Mesothelial cell of epicardium (in vitro differentiated cells): ENCODE measurements at places on chromosomes 3 and 15.

- no peak for DNase-seq
Observed at GRCh38 chr15:52787549-52788098, 2.5 kb downstream of the ONECUT1 start.

DNA sequence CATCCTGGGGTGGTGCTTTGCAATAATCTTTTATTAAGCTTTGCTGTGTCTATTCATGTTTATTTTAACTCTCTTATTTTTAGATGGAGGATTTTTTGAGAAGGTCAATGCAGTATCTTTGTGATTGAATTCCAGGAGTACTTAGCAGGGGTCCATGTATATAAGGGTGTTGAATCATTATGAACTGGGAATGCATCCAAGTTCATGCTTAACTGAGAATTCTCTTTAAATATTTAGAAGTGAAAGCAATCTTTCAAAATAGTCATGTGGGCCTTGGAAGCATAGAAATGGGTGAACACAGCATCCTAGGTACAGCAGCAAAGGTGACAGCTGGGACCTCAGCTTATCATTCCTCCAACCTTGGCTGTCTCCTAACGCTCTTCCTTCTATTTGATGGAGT, 27.3 kb downstream of the SPTSSB start:
- DNase-seq: no peak

DNA sequence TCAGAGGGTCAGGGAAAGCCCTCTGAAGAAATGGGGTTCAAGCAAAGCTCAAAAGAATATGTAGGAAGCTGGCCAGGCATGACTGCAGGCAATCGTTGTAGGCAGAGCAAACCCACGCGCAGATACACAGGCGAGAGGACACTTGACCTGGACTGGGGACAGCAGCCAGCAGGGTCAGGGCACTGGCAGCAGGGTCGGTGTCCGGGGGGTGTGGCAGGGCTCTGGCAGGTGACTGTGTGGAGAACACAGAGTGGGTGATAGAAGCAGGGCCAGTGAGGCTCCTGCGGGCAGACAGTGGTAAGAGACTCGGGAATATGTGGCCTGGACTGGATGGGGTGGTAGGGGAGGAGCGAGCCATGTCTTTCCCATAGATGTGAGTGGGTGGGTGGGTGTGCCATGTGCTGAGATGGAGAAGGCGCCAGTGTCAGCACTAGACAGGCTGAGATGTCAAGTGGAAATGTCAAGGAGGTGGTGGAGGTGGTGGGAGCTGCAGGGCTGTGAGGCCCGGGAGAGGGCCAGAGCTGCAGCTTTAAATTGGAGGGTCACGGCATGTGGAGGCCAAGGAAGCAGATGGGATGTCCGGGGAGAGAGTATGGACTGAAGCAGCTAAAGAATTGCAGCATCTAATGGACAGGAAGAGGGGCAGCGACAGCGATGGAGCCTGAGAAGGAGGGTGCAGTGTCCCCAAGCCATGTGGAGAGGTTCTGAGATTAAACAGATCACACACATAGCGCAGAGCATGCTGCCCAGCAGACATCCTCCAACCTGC, 13.4 kb downstream of the TMEM43 start:
- DNase-seq: no peak

GRCh38 chr3:15592968-15593367, 8.4 kb downstream of the HACL1 start:
- DNase-seq: no peak

- DNase-seq: no peak
Observed at GRCh38 chr3:57805674-57806073, 49.6 kb downstream of the SLMAP start.

- DNase-seq: no peak
Observed at GRCh38 chr15:88606070-88606794, 14.9 kb upstream of the AEN start.

GRCh38 chr15:89146366-89146765, 58.1 kb downstream of the ABHD2 start:
- no peak for DNase-seq

GRCh38 chr3:157786211-157786610, 283.0 kb upstream of the VEPH1 start:
- no peak for DNase-seq

- no peak for DNase-seq
Observed at GRCh38 chr3:176046703-176047102, 1150.6 kb downstream of the TBL1XR1 start.

GRCh38 chr15:77858792-77859490, 218.6 kb downstream of the TBC1D2B start:
- DNase-seq: no peak

- no peak for DNase-seq
Observed at GRCh38 chr3:14360123-14360881, 42.1 kb upstream of the SLC6A6 start.

DNA sequence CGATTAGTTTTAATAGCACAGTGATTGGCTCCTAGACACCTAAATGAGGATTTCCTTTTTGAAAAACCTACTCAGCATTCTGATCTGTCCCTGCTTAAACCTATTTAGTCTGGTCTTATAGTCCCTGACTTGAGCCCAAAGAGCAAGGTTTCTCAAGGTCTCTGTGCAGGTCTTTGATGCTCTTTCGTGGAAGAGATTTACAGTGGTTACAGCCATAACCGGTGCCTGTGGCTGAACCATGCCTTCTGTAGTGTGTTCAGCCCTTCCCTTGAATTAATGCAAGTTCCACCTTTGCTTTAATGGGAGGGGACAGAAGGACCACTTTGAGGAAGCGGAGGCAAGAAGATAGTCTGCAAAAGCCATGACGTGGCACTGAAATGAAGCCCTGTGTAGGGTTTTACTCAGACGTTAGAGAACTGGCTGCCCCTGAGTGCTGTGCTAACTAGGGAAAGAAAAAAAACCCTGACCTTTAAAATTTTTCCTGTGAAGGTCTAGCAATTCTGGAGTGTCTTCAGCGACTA, 43.0 kb downstream of the ZBTB38 start:
- DNase-seq: no peak

GRCh38 chr15:46858150-46858549, 859.2 kb upstream of the SEMA6D start:
- no peak for DNase-seq

- DNase-seq: no peak
Observed at GRCh38 chr3:85148036-85148435, 189.2 kb downstream of the CADM2 start.

DNA sequence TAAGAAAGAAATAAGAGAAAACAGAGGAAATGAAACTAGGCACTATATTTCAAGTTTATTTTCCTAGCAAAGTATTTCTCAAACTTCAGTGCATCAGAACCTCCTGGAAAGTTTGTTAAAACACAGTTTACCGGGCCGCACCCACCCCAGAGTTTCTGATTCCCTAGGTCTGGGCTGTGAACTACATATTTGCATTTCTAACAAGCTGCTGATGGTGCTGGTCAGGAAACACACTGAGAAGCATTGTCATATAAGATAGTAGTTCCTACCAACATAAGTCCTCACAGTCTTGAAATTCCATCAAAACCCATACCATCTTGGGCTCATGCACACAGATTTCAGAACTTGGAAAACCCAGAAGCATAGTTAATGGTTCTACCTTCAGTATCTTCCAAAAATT, 8.3 kb downstream of the SLC9A9 start:
- no peak for DNase-seq

- no peak for DNase-seq
Observed at GRCh38 chr3:178593786-178594185, 57.5 kb downstream of the KCNMB2 start.

DNA sequence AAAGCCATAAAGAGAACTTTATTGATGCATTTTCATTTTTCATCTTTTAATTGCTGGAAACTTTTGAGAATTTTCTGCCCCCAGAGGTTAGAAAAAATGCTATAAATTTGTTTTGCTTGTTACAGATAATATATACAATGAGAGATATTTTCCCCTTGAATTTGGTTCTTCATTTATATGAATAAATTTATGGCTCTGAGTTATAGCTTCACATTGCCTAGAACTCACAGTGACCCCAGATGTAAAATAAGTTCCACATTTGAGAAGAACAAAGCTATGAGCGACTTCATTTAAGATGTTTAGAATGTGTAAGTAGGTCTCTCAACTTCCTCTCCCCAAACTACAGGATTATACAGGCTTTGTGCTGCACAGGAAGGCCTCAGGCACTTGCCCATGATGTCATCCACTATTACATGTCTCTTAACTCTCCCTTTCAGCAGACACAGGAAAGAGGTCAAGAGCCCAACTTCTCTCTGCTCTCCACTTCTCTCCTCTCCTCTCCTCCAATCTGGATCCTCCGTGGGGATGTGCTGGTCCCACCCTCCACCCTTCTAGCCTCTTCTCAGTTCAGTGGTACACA, 92.8 kb downstream of the DUT start:
- DNase-seq: no peak

- DNase-seq: no peak
Observed at GRCh38 chr15:76929011-76929760, 2.4 kb upstream of the RCN2 start.

- no peak for DNase-seq
Observed at GRCh38 chr3:134441321-134441720, 44.5 kb downstream of the ANAPC13 start.

DNA sequence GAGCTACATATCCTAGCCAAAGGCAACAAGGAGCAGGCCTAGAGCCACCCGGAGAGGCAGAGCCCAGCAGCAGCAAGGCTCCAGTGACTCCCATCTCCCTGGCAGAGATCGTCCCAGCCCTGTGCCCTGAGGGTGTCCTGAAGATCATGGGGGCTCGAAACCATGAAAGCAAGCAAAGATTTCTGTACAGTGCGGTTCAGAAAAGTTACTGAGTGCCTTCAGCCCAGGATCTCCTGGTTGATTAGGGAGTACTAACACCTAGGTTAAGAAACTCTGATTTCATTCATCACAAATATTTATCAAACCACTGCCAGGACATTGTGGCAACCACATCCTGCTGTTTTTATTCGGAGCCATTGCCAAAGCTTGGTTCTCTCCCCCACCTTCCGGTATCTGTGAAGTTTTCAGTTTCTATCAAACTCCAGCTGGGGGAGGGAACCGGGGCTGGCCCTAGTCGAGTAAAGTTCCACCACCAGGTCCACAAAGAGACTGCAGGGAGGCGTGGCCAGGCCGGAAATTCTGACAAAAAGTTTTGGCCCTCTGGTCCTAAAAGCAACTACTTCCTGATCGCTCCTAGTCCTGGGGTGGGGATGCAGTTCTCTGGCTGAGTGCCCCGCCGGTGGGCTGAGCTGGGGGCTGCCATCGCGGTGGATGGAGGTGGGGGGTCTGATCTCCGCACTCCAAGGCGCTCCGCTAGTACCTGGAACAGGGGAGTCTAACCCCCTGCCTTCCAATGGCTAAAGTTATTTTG, 1.2 kb downstream of the RAB43 start:
- DNase-seq: peak; percentile 79

DNA sequence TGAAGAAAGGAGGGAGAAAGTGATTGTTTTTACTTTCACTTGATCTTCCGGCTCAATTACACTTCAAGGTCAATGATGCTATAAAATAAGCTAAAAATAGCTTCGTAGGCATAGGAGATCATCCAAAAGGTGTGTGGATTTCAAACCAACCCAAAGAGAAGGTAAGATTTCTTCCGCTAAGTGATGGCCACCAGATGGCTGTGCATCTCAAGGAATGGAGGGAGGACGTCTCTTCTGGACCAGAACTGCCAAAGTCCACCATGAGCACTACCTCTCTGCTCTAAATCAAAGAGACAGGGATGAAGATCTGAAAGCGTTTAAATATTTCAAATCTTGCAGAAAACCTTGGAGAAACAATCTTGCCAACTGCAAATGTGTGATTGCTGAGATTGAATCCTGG, 199.1 kb upstream of the ZPLD1 start:
- DNase-seq: no peak

- no peak for DNase-seq
Observed at GRCh38 chr15:63212050-63213004, 22.9 kb downstream of the RAB8B start.

DNA sequence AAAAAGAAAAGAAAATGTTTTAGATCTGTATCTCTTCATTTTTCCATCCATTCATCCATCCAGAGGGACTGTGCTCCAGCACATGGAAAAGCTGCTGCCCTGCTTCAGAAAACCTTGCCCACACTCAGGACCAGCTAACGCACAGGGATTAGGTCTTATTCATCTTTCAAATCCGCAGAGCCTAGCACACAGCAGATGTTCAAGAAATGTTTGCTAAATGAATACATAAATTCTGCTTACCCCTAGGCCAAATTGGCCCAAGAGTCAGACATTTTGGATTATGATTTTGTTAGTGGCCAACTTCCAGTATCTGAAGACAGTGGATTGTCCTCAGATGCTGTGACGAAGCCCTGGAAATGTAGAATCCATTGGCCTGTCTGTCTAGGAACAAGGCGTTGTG, 71.4 kb downstream of the GHSR start:
- no peak for DNase-seq

GRCh38 chr15:91992945-91993344, 139.4 kb downstream of the SLCO3A1 start:
- DNase-seq: no peak

DNA sequence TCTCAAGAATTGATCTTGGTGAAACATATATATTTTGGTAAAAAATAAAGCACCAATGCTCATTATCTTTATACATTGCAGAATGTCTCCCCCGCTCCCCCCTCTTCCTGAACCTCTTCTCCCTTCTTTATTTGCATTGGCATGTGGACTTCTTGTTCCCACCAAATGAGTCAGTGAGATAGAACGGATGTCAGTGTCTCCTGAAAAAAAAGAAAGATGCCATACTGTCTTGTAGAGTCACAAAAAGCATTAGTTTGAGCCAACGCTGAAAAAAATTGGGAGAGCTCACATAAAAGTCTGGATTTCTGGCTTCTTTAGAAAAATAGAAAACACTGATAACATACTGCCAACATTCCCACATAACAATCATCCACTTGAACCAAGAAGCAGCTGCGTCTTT, 32.0 kb upstream of the STXBP5L start:
- no peak for DNase-seq

GRCh38 chr3:58562498-58562897, 14.7 kb downstream of the FAM107A start:
- DNase-seq: no peak

- no peak for DNase-seq
Observed at GRCh38 chr3:55094676-55095075, 166.8 kb upstream of the LRTM1 start.

- no peak for DNase-seq
Observed at GRCh38 chr3:153172796-153173757, 11.1 kb downstream of the RAP2B start.

DNA sequence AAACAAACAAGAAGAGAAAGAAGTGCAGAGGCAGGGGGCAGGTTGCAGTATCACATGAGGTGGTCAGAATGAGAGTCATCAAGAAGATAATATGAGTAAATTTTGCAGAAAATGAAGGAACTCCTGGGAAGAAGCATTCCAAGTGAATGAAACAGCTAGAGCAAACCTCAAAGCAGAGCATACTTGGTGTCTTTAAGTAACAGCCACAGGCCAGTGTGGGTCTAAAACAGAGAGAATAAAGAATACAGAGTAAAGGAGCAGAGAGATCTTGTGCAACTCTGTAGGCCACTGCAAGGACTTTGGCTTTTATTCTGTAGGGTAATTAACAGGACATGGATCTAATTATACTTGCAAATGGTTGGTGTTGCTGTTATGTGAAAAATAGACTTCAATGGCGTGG, 81.3 kb downstream of the STAC start:
- no peak for DNase-seq

GRCh38 chr3:8438507-8439079, 63.0 kb upstream of the LMCD1 start:
- DNase-seq: no peak

- no peak for DNase-seq
Observed at GRCh38 chr3:45546126-45546620, 48.4 kb upstream of the LIMD1 start.

GRCh38 chr15:27218426-27218825, 247.4 kb downstream of the GABRG3 start:
- DNase-seq: no peak

GRCh38 chr3:172536505-172536904, 13.3 kb upstream of the TNFSF10 start:
- DNase-seq: no peak
